ENCODE measurements at places on chromosomes 1 and 21. TPM values are rescaled to one million over a fixed set of nuclear protein-coding genes. Genes with fewer than 3 reads are reported as not detected.

DNA sequence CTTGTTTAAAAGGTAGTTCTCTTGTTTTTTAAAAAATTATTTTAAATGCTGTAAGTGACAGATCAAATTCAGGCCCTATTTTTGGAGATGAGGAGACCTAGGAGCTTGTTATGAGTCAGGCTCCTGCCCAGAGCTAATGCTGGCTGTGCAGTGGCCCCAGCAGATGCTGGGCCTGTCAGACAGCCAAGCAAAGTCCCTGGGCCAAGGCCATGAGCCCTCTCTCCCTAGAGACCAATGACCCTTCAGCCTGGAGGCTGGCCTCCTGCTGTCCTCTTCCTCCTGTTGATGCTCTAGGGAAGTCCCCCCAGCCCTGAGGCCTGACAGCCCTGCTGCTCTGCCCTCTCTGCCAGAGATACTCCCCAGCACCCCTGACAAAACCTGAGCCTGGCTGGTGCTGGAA is 128.1 kb upstream of the CTTNBP2NL start:
- no peak for DNase-seq

The HOOK1 gene
- polyA plus RNA-seq = not detected

The CLCA1 gene
- not detected for polyA plus RNA-seq

- no peak for DNase-seq
These were observed 21.1 kb downstream of the FYB2 start for GRCh38 chr1:56798053-56798471.

The PDZK1IP1 gene
- 0.53 TPM for polyA plus RNA-seq

The ABCA4 gene
- polyA plus RNA-seq = not detected

DNA sequence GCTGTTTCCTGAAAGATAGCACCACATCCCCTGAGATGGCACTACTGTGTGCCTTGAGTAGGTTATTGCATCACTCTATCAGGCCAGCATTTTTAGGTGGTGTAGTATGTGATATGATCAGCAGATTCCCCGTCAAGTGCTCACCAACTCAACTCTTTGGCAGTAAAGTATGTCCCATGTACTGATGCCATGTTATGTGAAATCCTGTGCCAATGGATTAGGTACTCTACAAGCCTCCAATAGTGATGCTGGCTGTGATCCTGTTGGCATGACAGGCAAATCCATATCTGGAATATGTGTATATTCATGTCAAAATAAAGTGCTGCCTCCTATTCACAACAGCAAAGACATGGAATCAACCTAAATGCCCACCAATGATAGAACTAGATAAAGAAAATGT is 137.2 kb upstream of the CAMK1G start:
- no peak for DNase-seq

GRCh38 chr1:41322101-41322661 is 39.1 kb upstream of the FOXO6 start:
- DNase-seq = no peak

The SPSB1 gene
- polyA plus RNA-seq = not detected

The TXNDC12 gene
- 43.5 TPM for polyA plus RNA-seq

DNA sequence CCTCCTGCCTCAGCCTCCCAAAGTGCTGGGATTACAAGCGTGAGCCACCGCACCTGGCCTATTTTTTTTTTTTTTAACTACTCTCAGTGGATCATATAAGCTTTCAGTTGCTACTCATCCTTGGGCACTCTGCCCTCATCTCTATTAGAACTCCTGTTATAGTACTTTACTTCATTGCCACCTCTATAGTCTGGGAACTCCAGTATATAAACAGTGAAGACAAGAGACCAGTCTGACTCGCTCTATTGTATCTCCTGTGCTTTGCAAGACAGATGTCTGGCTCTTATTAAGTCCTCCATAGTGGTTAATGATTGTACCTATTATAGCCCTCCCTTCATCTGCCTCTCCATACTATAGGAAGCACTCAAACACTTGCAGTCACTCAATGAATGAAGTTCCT is 15.1 kb downstream of the KHDRBS1 start:
- DNase-seq = no peak

GRCh38 chr21:38714999-38715398 is 90.7 kb upstream of the ETS2 start:
- no peak for DNase-seq

DNA sequence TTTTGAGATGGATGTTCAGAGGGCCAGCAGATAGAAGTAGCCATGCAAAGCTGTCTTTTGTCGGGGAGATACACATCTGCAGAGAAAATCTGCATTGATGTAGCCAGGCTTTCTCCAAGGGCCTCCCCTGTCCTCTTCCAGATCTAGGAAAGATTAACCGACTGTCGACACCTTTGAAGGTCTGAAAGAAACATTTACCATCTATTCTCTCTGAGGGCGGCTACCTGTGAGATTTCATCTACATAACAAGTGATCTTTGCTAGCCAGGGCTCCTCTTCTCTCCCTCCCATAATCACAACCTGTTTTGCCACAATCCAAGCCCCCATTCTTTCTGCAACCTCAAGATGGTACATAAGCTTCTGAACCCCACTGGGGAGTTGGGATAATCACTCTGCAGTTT is 193.6 kb downstream of the RGS7 start:
- DNase-seq = no peak

DNA sequence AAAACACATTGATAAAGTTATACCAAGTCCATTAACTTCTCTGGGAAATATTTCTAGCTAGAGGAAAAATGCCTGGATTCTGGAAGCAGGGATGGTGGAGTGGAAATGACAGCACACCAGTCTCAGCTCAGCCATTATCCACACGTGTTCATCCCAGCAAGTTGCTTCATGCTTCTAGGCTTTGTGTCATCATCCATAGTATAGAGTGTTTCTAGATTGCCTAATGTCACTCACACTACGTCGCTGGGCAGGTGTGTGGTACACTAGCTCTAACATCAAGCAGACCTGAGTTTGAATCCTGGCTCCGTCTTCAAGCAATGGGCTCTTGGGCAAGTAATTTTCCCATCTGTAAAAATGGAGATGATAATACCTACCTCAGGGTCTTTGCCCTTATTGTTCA is 326.3 kb downstream of the PBX1 start:
- no peak for DNase-seq

The RGS4 gene
- not detected for polyA plus RNA-seq

DNA sequence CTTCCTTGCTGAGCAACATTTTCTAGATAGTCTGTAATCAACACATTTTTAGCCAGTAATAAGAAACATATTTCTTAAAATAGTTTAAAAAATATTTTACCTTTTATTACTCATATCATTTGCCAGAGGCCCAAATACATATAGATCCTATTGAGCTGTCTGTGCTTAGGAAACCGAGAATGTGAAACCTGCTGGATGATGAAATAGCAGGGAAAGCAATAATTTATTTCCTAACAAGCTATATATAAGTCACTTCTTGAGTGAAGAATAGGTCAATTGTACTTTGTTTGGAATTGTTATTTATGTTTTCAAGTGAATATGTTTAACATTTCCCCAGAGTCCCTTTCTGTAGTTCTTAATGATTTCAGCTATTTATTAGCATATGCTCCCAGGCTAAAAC is 339.9 kb upstream of the TMPRSS15 start:
- DNase-seq = no peak

GRCh38 chr1:64215576-64215975 is 12.2 kb downstream of the UBE2U start:
- DNase-seq = no peak

The SAMSN1 gene
- 135 TPM for polyA plus RNA-seq

DNA sequence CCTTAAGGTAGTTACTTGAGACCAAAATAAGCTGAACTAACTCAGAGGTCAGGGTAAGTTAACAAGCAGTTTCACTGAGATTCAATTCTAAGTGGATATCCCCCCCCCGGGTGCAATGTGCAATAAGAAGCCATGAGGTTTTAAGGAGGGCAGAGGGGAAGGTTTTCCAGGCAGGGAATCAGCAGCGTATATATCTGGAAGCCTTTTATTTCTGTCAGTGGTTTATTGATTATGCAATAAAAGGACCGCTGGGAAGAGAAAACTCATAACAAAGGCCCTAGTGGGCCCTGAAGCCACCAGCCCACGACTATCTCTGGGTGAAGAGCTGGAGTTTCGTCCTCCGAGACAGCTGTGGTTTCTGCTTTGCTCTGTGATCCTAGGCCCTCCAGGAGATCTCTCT is 53.1 kb upstream of the CTPS1 start:
- no peak for DNase-seq

The BEST4 gene
- not detected for polyA plus RNA-seq

GRCh38 chr1:23629708-23630290 is 61.8 kb upstream of the RPL11 start:
- DNase-seq = no peak

The CELA3B gene
- not detected for polyA plus RNA-seq

The FCMR gene
- not detected for polyA plus RNA-seq

The ST6GALNAC5 gene
- not detected for polyA plus RNA-seq

The DPH5 gene
- 88.8 TPM for polyA plus RNA-seq

- no peak for DNase-seq
These were observed 1.3 kb downstream of the GORAB start for GRCh38 chr1:170533298-170533697.

- DNase-seq = no peak
These were observed 17.0 kb downstream of the UMODL1 start for GRCh38 chr21:42088148-42088547.

The TACSTD2 gene
- polyA plus RNA-seq = not detected

DNA sequence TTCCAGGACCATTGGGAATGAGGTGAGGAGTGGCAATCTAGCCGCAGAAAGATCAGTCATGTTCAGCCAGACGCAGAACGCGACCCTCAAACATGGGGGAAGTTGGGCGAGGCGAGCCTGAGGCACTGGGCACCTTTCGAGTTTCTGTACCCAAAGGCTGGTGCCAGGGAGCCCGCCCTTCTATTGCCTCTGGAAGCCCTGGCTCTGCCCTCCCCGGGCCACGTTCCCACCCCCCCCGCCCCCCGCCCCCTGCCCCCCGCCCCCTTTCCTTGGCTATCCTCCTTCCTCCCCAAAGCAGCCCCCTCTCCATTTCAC is 2.2 kb upstream of the ZBTB7B start:
- DNase-seq = no peak

- no peak for DNase-seq
These were observed 58.6 kb upstream of the SOX13 start for GRCh38 chr1:204014336-204014735.

- no peak for DNase-seq
These were observed 188.3 kb upstream of the ARHGEF16 start for GRCh38 chr1:3265835-3266805.

DNA sequence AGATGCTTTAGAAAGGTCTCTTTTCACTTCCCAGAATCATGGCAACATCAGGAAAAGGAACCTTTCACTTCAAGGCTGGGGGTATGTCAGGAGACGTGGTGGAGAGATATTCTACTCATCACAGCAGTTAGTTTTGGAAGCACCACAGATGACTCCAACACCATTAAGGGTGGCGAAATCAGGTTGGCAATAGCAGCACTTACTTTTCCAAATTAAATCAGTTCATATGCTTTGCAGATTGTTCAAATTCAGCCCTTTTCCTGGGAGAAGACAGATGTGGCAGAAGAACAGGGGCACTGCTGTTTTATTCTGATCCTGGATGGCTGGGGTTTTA is 79.0 kb downstream of the RUNX1 start:
- no peak for DNase-seq

The IL6R gene
- 1.1 TPM for polyA plus RNA-seq

The MROH7 gene
- not detected for polyA plus RNA-seq

The NR0B2 gene
- not detected for polyA plus RNA-seq

The TNFRSF18 gene
- 0.24 TPM for polyA plus RNA-seq

Data from K562 (cell line).